ENCODE measurements at places on chromosomes 3 and 15.
A peak's percentile ranks its signal among the peaks of the same experiment; 100 is the strongest.

DNA sequence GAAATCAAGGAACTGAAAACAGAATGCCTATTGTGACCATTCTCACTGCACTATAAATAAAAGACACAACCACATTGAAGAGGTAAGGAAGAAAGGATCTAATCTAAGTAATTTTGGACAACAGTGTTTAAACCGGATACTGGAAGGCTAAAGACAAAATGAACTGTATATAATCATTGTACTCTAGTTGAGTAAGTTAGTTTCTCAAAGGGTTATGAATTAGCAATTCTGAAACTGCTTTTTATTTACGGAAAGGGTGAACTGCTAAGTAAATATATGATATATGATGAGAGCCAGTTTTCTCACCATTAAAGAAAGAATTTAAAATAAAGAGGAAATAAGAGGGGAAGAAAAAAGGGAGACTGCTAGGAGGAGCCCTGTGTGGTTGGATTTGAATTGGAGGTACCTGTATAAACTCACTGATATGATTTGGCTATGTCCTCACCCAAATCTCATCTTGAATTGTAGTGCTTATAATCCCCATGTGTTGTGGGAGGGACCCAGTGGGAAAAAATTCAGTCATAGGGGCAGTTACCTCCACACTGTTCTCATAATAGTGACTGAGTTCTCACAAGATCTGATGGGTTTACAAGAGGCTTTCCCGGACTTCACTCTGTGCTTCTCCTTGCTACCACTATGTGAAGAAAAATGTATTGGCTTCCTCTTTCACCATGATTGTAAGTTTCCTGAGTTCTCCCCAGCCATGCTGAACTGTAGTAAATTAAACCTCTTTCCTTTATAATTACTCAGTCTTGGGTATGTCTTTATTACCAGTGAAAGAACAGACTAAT is 607.7 kb downstream of the PYDC2 start:
- DNase-seq, result no peak

GRCh38 chr15:48481802-48482201 is 150.6 kb downstream of the DUT start:
- no peak for DNase-seq

DNA sequence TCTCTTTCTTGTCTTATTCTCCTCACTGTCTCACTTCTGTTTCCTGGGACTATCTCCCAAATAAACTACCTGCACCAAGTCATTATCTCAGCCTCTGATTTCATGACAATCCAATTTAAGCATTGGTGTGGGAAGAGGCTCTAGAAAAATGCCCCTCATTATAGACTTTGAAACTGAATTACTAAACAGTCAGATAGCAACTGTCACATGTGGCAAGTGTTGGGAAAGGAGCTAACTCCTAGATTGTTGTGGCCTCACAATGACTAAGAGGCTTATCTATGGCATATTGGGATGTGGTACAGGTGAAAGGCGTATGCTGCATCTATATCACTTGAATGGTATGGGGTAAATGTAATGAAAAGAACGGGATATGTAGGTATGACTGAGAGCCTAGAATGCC is 103.5 kb upstream of the CCDC54 start:
- DNase-seq, result no peak

DNA sequence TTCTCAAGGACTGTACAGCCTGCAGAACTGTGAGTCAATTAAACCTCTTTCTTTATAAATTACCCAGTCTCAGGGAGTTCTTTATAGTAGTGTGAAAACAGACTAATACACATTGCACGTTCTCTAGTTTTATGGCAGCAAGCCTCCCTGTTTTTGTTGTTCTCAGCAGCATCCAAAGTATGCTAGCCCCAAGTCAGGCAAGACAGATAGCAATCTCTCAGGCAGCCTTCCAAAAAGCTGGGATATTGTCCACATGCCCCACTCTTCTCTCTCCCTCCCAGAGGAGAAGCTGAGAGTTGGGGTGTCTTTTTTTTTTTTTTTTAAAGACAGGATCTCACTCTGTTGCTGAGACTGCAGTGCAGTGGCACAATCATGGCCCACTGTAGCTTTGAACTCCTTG is 130.6 kb downstream of the ISL2 start:
- no peak for DNase-seq

DNA sequence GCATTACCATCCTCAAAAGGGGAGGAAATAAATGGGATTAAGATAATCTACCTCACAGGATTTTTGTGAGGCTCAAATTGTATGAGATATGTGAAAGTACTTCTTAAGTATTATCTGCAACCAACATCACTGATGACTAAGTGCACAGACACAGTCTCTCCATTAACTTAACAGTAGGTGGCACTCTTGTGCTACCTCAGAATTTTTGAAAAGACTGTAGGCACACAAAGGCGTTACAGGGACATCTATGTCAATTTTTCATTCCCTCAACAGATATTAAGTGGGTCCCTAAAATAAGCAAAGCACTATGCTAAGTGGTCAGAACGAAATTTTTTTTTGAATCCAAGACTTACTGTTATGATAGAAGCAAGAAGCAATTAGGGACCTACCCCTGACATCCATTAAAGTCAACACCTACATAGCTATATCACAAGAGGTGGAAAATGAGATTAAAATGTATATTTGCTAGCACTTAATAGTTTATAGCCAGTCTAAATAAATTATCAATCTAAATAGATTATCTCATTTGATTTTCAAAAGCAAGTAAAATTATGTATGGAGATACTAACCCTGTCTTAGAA is 52.9 kb downstream of the RYK start:
- peak; percentile 1 for DNase-seq

GRCh38 chr3:9109568-9109914 is 139.9 kb downstream of the SRGAP3 start:
- peak; percentile 48 for DNase-seq

GRCh38 chr15:74535388-74536084 is 5.5 kb upstream of the ARID3B start:
- no peak for DNase-seq

DNA sequence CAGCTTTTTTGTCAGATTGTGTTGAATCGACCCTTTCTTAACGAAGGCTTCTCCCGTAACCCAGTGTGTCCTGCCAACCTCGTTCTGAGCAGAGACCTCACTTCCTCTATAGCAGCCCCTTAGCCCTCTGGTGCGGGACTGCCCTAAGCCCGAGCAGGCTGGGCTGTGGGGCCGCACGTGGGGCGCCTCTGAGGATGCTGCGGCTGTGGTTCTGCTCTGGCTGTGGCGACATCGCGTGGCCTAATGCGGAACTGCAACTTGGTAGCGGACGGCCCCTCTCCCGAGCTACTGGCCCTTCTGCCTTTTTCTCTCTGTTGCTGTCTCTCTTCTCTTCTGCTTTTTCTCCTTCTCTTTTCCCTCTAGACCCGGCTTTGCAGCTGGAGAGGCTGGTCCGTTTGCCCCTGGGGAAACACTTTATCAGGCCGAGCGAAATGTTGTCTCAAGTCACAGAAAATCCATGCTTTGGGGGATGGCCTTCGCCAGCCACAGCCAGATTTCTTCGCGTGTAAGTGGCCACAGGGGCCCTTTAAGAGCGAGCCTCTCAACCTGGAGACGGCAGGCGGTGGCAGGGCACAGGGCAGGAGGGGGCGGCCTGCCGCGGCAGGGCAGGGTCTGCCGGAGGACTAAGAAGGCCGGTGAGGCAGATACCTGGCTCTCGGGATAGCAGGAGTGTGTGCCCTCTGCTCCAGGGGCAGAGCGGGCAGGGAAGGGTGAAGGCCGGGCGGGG is 19.4 kb upstream of the KIF23 start:
- peak; percentile 82 for DNase-seq

DNA sequence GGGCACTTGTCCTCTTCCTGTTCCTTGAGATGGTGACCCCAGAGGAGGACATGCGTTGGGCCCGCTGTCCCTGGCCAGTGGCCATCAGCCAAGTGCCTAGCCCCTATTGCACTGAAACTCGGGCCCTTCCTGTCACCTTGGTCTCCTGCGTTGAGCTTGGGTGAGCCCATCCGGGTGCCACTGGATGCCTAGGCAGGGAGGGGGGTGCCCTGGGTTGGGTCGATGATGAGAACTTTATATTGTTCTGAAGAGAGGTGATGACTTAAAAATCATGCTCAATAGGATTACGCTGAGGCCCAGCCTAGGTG is 221.8 kb downstream of the SNRPN start:
- DNase-seq, result no peak

DNA sequence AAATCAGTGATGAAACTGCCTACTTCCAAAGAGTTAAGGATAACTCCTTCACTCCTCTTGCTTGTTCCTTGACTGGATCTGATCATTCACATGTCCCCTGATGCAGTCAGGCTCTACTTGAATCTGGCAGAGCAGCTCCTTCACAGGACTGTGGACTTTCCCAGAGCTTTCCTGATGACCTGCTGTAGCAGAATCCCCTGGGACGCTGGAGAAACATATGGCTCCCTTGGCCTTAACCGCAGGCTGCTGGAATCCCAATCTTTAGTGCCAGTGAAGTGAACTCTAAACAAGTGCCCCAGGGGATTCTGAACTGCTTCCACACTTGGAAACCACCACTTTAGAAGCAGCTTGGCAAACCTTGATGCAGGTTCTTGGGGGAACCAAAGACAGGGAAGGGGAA is 217.8 kb downstream of the CHST2 start:
- no peak for DNase-seq

GRCh38 chr15:44813231-44813630 is 76.9 kb downstream of the TRIM69 start:
- DNase-seq, result no peak

GRCh38 chr15:43514241-43515057 is 3.0 kb upstream of the MAP1A start:
- DNase-seq, result peak; percentile 12

GRCh38 chr3:141100112-141100511 is 49.0 kb downstream of the SPSB4 start:
- no peak for DNase-seq

DNA sequence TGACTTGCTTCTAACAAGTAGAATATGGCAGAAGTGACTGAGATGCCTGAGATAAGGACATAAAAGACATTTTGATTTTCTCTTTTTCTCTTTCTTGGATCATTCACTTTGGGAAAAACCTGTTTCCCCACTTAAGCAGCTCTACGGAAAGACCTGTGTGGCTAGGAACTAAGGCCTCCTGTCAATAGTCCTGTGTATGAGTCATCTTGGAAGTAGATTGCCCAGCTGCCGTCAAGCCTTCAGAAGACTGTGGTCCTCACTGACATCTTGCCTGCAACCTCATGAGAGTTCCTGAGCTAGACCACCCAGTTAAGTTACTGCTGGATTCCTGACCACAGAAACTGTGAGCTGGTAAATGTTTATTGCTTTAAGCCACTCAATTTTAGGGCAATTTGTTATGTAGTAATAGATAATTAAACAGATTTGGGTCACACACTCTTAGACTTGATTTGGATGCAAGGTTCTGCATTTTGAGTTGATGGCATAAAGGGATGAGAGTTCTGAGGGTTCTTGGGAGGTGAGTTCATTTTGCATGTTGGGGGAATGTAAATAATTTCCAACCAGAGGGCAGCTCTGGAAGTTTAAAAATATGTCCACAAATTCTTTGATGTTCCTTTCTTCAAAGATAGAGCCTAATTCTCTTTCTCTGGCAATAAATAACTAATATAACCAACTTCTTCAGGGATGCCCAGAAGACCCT is 229.2 kb downstream of the SQOR start:
- DNase-seq, result no peak

DNA sequence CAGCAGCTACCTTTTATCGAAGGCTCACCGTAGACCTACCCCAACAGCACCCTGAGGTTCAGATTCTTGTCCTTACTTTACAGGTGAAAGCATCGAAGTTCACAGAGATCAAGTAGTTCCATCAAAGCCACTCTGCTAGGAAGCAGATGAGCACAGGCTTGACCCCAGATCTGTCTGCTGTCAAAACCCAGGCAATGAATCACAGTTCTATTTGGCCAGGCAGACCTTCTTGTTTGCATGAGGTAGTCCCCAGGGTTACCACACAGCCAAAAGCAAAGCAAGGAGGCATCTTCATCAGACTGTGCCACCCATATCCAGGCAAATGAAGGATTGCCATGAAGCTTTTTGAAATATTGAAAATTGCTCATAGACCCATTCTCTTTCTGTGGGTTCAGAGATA is 33.0 kb downstream of the HES1 start:
- no peak for DNase-seq

DNA sequence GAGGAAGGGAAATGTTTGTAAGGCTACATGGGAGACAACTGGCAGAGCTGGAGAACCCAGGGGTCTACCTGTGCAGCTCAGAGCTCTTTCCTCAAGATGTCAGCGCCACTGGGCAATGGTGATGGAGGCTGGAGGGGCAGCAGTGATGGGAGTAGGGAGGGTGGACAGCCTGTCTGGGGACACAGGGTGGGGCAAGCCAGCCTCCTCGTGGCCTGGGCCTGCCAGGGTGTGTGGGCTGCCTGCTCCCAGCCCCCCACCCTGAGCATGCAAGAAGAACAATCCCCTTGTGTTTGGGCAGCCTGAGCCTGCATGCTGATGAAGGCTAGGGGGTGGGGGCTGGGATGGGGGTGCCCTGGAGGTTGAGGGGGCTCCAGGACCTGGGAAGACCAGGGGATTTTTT is 1.2 kb downstream of the PCBP4 start:
- no peak for DNase-seq

DNA sequence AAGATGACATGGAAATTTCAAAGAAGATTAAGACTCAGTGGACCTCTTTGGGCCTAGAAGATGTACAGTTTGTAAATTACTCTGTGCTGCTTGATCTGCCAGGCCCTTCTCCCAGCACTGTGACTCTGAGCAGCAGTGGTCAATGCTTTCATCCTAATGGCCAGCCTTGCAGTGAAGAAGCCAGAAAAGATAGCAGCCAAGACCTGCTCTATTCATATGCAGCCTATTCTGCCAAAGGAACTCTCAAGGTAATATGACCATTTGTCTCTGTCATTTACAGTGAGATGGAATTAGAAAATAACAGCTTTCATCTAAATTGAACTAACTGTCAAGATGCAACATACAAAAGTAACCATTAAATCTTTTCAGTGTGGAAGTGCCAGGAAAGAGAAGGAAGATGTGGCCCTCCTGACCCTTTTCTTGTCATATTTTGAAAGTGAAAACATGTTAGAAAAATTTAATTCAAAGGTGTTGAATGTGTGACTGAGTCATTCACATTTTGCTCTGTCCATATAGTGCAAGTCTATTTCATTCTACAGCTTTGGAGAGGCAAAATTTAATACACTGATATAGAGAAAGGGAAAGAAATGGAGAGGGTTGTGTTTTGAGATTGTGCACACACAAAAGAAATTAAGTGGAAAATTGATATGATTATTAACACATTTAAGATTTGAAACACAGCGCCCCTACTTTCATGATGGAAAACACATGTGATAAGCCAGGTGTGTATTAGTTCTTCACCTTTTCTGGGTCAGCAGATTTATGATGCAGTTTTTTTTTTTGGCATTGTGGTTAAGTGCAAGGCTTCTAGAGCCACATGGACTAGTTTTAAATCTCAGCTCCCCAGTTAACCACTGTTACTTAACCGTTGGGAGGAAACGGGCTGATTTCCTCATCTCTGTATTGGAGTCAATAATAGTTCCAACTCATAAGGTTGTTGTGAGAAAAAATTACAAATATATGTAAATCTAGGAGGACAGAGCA is 375.1 kb downstream of the NAALADL2 start:
- no peak for DNase-seq

GRCh38 chr15:62445244-62445643 is 280.2 kb upstream of the C2CD4B start:
- DNase-seq, result no peak

- no peak for DNase-seq
Observed at GRCh38 chr3:154102225-154102624, 19.0 kb upstream of the ARHGEF26 start.
